ENCODE measurements at places on chromosomes 1 and 21. TPM values are rescaled to one million over a fixed set of nuclear protein-coding genes. Genes with fewer than 3 reads are reported as not detected.

DNALI1 gene
- total RNA-seq, result 0.18 TPM

- no peak for DNase-seq
These were observed 456.5 kb downstream of the KIF26B start for GRCh38 chr1:245611251-245611650.

FCRL6 gene
- not detected for total RNA-seq

- peak; percentile 41 for DNase-seq
These were observed 66.0 kb downstream of the BCAR3 start for GRCh38 chr1:93615582-93616150.

ZBTB8A gene
- 0.20 TPM for total RNA-seq

DNA sequence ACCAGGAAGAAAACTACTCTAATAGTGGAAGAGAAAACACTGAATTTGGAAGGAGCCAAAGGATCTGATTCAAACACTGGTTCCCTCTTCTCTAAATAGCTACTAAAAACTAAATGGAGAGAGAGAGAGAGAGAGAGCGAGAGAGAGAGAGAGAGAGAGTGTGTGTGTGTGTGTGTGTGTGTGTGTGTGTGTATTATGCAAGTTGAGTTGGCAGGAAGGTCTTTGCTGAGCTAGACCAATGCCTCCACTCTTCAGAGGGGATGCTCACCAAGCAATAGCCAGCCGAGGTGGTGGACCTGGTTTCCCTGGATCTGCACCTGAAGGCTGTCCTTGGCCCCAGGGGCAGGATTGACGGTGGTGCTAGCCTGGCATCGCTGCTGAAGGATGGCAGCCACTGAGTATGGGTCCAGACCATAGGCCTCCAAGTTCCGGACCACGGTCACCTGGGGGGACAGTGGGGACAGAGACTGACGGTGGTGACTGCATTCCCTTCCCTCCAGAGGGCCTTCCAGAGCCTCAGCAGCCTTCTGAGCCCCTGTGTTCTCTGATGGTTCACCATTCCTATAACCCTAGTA, 18.8 kb downstream of the EIF2D start:
- DNase-seq, result no peak

- DNase-seq, result no peak
These were observed 29.0 kb downstream of the TGFBR3 start for GRCh38 chr1:91856996-91857395.

DNA sequence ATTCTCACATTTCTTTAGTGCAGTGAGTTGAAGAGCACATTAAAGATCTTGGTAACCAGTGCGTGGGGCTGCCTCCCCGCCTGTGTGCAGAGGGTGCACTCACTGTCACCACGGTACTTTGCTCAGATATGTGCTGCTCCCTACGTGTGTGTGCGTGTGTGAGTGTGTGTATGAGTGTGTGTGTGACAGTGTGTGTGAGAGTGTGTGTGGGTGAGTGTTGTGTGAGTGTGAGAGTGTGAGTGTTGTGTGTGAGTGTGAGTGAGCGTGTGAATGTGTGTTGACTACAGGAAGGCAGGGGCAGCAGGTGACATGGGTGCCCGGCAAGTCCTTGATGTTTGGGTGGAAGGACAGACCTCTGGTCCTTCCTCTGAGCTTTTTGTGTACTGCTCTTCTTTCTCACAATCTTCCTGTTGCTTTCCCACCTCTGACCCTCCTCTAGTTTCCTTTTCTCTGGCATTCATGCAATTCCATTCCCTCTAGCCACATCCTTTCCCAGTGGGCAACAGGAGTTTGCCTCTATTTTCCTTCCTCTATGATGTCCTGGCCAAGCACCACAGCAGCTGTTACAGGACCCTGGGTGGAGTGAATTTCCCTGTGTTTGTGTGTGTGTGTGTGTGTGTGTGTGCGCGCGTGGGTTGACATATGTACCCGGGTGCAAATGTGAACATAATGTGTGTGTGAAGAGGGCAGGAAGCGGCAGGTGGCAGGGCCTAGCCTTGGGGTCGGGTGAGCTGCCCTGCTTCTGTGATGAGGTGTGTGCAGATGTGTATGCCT, 19.8 kb downstream of the LHX4 start:
- no peak for DNase-seq

GRCh38 chr1:3434406-3435110, 19.9 kb upstream of the ARHGEF16 start:
- no peak for DNase-seq

BSND gene
- 0.08 TPM for total RNA-seq

PEX19 gene
- 53.8 TPM for total RNA-seq

DNA sequence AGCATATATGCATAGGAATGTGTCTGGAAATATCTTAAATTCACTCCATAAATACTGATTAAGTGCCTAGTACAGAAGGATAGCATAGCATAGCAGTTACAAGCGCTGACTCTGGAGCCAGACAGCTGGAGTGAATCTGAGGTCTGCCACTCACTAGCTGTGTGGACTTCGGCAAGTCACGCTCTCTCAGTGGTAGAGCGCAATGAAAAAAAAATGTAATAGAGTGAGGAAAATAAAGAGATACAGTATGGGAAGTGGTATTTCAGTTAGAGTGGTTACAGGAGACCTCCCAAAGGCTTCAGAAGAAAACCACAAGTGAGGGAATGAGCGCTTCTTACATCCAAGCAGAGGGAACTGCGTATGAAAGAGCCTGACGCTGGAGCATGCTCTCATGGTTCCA, 338.9 kb upstream of the PRMT6 start:
- DNase-seq, result no peak

DNA sequence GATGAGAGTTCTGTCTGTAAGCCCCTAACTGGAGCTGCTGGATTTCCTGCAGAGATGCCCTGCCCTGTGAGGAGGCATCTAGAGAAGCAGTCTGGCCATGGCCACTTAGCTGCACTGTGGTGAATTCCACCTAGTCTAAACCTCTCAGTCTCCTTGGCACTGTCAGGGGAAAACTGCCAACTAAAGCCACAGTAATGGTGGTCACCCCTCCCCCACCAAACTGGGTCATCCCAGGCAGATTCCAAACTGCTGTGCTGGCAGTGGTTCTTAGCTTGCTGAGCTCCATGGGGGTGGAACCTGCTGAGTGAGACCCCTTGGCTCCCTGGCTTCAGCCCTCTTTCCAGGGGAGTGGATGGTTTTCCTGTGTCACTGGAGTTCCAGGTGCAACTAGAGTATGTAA, 740.6 kb downstream of the RWDD3 start:
- DNase-seq, result no peak

- DNase-seq, result no peak
These were observed 10.6 kb downstream of the GALNT2 start for GRCh38 chr1:230077436-230078213.

RABGAP1L gene
- total RNA-seq, result 80.5 TPM

GRCh38 chr1:18668750-18669404, 38.2 kb downstream of the PAX7 start:
- DNase-seq, result no peak

DNA sequence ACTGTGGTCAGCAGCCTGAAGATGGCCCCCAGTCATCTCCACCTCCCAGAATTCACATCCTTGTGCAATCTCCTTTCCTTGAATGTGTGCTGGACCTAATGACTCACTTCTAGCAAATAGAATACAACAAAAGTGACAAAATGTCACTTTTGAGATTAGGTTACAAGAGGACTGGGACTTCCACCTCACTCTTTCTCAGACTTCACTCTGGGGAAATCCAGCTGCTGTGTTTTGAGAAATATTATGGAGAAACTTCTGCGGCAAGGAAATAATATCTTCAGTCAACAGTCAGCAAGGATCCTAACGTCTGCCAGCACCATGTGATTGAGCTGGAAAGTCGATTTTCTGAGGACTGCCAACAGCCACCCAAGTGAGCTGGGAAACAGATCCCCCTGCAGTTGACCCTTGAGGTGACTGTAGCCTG, 70.5 kb upstream of the GADD45A start:
- DNase-seq, result no peak

Data from activated CD4-positive, alpha-beta memory T cell treated with anti-CD3 and anti-CD28 coated beads, Interleukin-2, amount 10 ng/mL, durations not matched to agents 7 days and 5 days (primary cell).